A172 (cell line): ENCODE measurements at places on chromosomes 12 and 14.
A peak's percentile ranks its signal among the peaks of the same experiment; 100 is the strongest.

DNA sequence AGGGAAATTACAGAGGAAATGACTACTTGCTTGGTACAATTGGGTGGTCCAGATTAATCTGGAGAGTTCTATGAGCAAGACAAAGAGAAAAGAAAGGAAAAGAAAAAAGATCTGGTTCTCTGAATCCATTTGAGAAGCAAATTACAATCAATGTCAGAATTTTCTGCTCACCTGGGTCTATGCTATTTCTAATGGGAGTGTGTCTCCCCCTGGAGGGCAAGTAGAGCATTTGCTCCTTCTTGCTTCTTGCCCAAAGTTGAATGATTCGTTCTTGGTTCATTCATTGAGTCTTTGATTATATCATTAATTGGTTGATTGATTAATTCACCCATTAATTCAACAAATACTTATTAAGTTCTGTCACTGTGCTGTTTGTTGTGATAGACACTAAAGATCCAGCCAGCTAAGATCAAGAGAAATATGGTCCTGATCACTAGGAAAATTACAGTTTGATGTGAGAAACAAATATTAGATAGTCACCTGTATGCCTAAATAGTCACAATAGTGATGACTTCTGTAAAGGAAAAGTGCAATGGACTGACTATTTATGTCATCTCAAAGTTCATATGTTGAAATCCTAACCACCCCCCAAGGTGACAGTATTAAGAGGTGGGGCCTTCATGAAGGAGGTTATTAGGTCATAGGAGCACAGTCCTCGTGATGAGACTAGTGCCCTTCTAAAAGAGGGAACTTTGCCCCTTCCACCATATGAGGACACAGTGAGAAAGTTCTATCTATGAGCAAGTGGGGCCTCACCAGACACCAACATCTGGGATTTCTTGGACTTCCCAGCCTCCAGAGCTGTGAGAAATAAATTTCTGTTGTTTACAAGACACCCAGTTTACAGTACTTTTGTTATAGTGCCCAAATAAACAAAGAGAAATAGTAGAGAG is 8.0 kb upstream of the ASB8 start:
- peak; percentile 60 for DNase-seq

DNA sequence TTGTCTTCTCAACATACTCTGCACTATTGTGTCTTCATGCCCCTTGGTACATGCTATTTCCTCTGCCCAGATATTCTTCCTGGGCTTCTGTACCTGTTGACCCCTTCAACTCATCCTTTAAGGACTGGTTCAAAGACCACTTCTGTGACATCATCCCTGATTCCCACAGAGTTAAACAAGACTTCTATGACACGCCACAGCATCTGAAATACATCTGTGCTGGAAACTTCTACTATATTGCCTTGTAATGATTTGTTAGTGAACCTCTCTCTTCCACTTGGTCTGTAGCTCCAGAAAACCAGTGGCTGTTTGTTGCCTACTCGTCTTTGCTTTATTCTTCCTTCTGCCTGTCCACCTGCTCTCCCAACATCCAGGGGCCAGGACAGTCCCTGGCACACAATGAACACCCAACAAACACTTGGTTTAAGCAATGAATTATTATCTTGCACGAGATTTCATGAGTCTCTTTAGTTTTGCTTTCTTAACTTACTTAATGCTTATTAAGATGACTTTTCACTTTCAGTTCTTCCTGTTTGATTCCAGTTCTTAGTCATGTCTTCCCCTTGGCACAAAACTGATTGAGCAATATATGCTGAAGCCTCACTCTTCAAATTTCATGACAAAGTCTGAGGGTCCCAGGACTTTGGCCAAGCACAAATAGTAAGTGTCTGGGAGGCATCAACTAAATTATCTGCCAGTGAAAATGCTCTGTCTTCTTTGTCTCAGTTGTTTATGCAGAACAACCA is 485.9 kb downstream of the APAF1 start:
- peak; percentile 17 for DNase-seq

DNA sequence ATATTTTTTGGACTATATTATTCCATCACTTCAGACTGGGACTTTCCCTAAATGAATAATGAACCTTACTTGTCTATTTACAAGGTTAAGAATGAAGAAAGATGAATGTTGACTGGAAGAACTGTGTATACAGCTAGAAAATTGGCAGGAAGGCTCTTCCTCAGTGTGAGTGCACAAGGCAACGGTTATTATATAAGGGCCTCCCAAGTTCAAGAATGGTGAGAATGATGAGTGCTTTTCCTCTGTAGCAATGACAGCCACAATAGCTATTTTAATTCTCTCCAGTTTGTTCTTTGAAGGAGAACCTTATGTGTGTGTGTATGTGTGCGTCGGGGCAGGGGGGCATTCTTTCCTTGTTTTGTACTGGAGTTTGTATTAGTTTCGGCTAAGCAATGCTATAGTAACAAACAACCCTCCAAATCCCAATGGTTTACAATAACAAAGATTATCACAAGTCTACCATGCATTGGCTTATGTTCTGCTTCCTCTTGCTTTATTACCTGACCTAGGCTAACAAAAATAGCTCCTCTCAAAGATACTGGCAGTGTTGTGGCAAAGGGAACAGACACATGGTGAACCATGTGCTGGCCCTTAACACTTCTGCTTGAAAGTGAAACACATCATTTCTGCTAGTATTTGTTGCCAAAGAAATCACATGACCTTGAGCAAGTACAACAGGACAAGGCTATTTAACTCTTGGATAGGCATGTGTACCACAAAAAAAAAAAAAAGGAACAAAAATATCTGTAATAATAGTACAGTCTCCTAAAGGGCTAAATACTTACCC is 139.5 kb downstream of the RMST start:
- no peak for DNase-seq

DNA sequence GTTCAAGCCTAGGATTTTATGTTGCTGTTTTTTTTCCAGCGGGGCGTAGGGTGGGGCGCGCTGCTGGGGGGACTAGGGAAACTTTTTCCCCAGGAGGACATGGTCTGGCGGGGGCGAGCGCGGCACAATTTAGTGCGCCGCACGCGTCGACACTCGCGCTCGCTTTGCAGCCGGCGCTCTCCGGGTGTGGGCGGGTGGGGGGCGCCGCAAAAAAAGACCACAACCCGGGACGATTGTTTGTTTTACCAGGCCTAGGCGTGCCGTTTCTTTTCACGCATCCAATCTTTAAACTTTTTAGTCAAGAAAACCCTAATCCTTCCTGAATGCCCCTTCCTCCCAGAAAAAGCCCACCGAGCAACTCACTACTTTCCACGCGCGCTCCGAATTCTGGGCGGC is 865 bp upstream of the ZFP36L1 start:
- DNase-seq: no peak

DNA sequence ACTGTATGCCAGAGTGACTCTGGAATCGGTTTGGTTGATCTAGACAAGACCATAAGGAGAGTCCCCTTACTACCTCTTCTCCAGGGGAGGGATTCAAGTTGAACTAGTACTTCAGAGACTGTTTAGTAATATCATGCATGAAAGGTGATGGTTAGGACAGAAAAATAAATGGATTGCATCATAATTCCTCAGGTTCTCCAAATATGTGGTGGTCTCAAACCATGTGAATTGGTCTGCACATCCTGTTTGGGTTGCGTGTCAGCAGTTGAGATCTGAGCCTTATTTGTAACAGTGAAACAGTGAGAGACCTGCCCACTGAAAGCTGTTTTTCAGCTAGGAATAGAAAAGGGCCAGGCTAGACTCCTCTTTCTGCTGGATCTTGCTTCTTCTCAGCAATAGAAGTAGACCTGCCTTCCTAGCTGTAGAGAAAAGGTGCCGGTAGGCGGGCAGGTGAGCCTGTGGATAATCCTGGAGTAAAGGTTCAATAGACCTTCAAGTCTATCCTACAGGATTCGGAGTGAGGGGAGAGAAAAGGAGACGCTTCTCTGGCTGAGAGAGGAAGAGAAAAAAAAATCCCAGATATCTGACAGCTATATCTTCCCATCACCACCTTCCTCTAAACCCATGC is 258.5 kb upstream of the E2F7 start:
- DNase-seq: no peak

DNA sequence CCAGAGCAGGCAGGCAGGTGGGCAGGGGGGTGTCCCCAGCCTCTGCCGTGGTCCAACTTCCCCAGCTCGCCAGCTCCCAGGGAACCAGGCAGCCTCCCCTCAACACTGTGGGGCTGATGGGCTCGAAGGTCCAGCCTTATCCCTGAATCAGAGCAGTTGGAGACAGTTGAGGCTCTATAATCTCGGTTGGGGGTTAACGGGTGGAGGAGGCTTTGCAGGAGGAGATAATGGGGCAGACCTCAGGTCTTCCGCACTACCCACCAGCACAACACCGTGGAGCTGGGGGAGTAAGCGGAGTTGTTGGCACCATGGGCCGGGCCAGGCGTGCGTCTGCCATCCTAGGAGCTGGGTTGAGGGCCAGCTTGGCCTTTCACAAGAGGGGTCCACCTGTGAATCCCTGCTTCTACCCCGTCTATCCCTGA is 13.9 kb upstream of the HDAC7 start:
- no peak for DNase-seq

GRCh38 chr14:45145214-45145613 is 9.5 kb downstream of the FANCM start:
- DNase-seq: no peak

- DNase-seq: no peak
These were observed 700.4 kb upstream of the TBX3 start for GRCh38 chr12:115384391-115384790.

DNA sequence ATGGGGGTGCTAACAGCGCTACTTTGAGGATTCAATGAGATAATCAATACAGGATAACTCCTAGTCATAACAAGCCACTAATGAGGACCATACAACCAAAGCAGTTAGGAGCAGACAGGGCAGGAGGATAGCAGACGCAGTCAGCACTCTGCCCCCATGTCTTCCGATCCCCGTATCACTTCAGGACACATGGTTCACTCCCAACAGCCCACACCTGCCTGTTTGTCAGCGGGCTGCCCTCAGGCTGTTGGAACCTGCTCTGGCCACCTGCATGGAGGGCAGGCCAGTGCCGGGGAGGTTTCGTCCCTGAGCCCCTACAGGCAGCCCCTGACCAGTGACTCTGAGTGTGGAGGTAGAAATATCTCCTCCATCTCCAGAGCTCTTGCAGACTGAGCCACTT is 37.1 kb upstream of the LTBP2 start:
- no peak for DNase-seq

DNA sequence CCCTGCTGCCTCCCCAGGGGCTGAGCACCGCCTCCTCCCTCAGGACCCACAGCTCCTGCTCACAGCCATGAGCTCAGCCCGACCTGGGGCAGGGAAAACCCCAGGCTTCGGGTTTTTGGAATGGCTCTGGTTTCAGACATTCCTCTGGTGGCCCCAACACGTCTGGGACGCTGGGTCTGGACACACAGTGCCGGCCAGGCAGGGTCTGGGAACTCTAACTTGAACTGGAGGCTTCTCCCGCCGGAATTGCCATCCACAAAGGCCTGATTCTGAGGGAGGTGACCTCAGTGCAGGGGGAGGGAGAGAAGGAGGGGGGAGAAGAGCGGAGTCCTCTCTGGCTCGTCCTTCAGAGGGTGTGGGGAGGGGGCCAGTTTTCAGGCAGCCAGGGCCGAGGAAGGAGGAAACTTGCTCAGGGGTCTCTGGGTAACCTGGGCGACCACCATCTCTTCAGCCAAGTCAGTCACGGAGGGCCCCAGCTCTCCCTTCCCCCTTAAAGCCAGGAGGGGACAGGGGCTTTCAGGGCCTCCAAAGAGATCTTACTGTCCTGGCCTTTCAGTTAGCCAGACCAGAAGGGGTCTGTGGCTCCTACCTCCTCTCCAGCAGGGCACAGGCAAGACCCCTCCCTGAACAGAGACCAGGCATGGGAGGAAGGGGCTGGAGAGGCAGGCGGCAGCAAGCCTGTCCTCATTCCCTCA is 19.4 kb downstream of the NCKAP5L start:
- DNase-seq: no peak

DNA sequence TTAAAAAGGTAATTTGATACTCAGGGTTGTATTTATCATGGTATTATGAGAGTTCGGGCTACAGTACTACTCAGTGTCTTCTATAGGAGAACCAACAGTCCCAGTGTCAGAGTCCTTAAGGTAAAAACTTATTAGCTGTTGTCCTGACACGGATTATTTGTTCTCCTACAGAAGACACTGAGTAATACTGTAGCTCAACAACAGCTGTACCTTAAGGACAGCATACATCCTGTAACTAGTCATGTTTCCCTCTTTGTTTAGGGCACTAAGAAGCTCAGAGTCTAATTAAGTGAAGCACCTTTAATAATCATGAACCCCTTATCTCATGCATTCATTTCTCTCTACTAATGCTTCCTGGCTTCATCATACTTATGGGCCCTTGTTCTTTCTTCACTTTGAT is 33.9 kb downstream of the ARF6 start:
- no peak for DNase-seq

- no peak for DNase-seq
These were observed 92.8 kb upstream of the BBS10 start for GRCh38 chr12:76441016-76441415.

DNA sequence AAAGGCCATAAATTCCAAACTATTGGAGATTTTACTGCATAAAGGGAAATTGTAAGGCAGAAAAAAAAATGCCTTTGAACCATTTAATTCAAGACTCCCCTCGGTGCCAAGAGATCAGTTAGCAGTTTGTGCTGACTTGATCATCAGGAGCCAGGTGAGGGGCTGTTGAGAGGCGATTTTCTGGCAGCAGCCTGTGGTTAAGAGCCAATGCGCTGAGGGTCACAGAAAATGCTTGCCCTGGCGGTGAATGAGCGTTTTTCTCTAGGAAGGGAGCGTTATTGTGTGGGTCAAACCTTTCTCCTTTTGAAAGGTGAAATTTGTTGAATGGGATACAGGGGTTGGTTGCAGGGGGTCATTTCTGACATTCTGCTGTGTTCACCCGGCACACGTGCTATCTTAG is 4.7 kb downstream of the SRRM4 start:
- no peak for DNase-seq

DNA sequence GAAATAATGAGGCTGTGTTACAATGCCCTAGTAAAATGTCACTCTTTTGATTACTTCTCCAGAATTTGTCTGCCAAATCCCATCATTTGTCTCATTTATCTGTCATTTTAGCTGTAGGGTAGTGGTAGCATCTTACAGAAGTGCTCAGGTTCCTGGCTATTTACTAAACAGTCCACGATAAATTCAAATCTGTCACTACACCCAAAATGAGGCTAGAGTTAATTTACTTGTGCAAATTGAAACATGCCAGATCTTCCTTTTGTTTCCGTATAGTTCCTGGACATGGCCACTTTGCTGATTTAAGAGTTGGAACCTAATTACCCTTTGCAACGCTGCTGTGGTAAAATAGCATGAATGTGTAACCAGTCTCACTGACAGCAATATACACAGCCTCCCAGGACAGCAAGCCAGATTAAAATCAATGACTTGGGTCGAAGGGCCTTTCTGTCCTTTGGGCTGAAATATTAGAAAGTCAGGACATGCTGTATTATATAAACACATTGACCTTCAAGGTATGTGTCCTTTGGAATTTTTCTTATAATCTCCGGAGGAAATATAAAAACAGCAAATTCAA is 485.4 kb downstream of the MDGA2 start:
- DNase-seq: no peak

GRCh38 chr12:10153271-10154144 is 18.4 kb downstream of the OLR1 start:
- no peak for DNase-seq

GRCh38 chr12:91289906-91290305 is 107.3 kb upstream of the DCN start:
- no peak for DNase-seq

GRCh38 chr14:50943261-50943942 is 881 bp downstream of the PYGL start:
- no peak for DNase-seq

GRCh38 chr12:14691560-14691959 is 4.8 kb downstream of the GUCY2C start:
- no peak for DNase-seq
